ENCODE measurements at places on chromosomes 16 and 17. TPM values are rescaled to one million over a fixed set of nuclear protein-coding genes. Genes with fewer than 3 reads are reported as not detected.

DNA sequence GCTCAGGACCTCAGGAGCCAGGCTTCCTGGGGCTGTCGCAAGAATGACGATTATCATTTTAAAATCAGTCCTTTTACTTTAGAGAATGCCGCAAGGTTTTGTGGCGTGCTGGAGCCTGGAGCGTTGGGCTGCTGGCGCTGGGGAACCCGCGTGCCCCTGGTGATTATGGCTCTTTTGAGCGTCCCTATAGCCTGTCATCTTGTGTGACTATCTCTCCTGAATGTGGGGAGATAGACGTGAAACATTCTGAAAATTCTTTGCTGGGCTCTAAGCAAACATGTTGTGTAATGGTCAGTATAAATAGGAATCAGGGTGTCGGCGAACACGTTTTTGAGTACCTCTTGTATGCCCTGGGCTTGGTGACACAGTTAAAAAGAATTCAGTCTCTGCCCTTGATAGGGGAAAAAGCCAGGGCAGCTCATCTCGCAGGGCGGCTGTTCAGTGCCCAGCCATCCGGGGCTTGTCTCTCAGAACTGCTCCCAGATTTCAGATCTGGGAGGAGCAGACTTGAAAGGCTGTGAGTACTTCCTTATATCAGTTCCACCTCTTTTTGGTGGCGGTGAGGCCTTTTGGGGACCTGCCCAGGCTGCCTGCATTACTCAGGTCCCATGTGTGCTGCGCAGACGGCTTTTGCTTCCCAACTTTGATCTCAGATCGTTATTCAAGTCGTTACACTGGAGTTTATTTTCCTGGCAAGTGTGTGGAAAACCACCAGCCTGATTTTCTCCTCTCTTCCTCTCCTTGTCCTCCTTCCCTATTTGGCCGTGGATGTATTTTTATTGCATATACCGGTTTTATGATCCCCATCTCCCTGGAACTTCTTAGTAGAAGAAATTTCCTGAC, 973 bp downstream of the SLC7A6 start:
- DNase-seq: peak; percentile 96

- no peak for DNase-seq
Observed at GRCh38 chr17:81144423-81144781, 20.9 kb upstream of the PVALEF start.

The KREMEN2 gene
- not detected for total RNA-seq

DNA sequence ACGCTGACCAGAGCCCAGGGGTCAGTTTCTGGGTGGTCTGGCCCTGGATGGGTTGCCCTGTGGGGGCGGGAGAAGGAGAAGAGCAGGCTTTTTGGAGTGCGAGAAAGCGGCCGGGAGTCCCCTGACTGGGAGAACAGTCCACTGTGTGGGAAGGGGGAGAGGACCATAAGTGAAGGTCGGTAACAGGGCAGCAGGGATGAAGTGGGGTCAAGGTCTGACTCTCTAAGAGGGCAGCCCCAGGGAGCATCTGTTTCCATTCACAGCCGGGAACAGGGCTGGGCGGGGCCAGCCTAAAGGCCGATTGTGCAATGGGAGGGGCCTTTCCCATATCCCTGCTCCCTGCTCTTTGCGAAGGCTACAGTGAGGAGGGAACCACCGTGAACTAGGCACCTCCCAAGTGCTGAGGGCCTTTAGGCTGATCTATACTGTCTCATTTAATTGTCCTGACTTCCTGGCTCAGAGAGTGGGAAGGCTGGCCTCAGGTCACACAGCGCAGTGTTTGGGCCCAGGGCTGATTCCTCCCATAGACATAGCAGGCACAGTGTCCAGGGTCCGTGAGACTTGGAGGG, 10.4 kb upstream of the WFDC1 start:
- DNase-seq: no peak

DNA sequence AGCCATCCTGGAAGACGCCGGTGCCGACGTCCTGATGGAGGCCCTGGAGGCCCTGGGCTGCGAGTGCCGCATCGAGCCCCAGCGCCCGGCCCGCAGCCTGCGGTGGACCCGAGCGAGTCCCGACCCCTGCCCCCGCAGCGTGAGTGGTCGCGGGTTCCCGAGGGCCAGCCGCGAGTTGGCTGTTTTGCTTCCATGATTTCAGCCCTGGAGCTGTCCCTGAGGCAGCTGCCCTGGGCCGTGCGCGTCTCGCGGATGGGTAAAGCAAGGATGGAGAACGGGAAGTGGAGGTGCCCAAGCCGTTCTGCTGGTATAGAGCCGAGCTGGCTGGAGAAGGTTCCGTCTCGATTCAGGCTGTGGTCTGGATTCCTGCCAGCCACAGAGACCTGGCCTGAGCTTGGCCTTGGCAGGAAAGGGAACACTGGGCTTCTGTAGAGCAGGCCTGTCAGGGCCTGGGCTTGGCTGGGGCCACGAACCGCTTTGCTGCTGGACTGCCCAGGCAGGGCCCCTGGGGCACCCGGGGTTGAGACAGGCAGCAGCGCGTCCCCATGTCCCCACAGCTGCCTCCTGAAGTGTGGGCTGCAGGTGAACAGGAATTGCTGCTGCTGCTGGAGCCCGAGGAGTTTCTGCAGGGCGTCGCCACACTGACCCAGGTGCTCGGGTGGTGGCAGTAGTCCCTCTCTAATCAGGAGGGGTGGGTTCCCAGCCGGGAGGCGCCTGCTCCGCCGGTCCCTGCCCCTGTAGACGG, 941 bp upstream of the MRPS34 start:
- DNase-seq: peak; percentile 97

DNA sequence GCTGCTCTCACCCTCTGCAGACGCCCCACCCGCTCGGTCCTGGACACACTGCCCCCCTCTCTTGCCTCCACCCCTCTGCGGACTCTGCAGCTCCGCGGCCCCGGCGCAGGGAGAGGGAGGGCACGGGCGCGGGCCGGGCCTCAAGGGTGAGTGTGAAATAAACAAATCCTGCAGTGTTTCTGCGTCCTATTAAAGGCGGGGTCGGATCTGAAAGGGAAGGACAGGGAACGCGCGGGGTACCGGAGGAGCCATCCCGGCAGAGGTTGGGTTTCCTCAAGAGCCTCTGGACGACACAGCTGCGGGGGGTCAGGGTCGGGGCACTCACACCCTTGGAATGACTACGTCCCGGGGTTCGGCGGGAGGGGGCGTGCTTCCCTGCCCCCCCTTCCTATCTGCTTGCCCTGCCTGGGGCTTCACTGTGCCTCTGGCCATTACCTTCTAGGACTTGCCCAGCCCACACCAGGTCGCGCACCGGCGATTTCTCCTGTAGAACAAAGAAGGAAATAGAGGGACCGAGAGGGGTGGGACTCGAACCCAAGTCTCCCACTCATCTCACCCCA, 466 bp upstream of the HSF4 start:
- DNase-seq: peak; percentile 75

GRCh38 chr17:8791910-8792270, 7.3 kb downstream of the MFSD6L start:
- peak; percentile 86 for DNase-seq

- DNase-seq: peak; percentile 50
Observed at GRCh38 chr16:31107465-31107867, 720 bp upstream of the BCKDK start.

- DNase-seq: no peak
Observed at GRCh38 chr16:26889740-26890139, 177.0 kb upstream of the C16orf82 start.

The TNFRSF13B gene
- total RNA-seq: not detected

DNA sequence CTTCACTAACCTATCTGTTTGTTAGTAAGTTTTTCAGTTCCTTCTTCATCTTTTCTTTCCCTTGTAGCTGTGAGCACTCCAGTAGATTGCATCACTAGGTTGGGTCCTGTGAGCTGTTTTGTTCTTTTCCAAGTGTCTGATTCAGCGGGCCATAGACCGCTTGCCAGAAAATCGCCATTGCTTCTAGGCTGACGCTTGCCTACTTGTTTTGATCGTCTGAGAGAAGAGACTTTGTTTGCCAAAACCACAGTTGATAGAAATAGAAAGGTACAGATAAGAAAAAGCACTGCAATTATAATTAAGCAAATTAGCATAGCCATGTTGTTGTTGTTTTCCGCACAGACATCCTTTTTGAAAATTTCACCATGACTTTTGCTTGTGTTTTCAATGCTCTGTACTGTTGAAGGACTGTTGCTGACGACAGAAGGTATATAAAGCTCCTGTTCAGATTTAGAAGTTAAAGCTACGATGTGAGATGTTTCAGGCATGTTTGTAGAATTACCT, 3.1 kb downstream of the EVI2A start:
- DNase-seq: no peak

The CDC27 gene
- 80.3 TPM for total RNA-seq

DNA sequence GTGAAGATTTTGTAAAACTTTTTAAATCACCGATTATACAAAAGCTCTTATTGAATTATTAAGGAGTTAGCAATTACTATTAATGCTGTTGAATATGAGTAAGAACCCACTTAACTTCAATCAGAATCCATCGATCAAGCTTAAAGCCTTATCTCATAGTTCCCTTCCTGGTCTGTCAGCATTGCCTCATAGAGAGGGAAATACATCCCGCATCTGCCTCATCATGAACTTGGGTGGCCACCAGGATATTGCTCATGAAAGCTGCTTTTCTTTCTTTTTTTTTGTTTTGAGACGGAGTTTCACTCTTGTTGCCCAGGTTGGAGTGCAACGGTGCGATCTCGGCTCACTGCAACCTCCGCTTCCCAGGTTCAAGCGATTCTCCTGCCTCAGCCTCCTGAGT, 66.7 kb downstream of the PIGL start:
- no peak for DNase-seq

The TMEM238L gene
- total RNA-seq: not detected

DNA sequence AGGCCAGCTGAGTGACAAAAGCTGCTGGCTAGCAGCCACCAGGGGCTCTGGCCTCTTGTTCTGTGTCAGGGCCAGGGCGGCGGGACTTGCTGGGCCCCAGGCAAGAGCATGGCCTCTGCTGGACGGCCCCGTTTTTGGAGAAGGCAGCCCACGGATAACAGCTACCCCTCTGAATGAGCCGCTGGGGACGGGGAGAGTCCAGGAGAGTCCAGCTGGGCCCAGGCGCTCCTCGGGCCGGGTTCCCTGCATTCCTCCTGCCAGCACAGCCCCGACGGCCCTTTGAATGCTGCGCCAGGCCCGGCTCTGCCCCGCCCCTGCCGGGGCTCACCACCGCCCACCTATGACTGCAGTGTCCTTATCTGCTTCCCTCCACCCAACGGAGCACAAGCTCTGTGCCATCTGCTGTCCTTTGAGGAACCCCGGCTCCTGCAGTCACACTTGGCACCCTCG, 33.4 kb downstream of the SLC7A5 start:
- DNase-seq: no peak

The CETP gene
- not detected for total RNA-seq

The LPCAT2 gene
- total RNA-seq: 23.5 TPM

DNA sequence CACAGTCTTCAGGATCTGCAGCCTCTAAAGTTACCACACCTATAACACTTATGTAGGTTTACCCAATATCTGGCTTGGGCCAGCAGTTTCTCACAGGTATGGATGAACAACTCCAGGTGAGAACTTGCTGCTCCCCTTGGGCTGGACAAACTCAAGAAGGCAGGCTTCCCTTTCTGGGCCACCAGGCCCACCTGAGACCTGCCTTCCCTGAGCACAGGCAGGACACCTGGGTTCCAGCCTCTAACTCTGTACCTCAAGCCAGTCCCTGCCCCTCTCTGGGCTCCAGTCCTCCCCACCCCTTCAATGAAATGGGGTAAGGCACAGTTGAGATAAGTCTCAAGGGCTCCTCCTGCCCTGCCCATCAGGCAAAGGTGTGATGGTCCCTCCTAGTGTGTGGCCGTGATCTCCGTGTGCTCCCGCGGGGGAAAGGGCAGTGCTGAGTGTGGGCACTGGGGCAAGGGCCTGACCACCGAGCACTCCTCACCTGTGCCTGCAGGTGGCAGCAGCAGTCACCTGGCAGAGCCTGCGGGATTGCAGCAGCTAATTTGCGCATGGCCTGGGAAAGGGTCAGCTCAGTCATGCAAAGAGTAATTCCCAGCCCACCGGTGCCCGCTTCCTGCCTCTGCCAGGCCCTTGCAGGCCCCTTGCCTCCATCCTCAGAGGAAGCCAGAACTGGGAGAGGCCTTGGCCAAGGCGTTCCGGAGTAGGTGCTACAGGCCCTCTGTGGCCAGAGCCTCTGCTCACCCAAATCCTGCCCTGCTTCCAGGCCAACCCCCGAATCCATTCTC, 28.2 kb upstream of the ADGRG1 start:
- peak; percentile 38 for DNase-seq

- peak; percentile 71 for DNase-seq
Observed at GRCh38 chr16:89855301-89855945, 18.0 kb upstream of the TCF25 start.

- no peak for DNase-seq
Observed at GRCh38 chr16:54437921-54438320, 151.3 kb upstream of the IRX3 start.

The KRT33B gene
- total RNA-seq: 1.1 TPM

The TBC1D3C gene
- total RNA-seq: not detected

DNA sequence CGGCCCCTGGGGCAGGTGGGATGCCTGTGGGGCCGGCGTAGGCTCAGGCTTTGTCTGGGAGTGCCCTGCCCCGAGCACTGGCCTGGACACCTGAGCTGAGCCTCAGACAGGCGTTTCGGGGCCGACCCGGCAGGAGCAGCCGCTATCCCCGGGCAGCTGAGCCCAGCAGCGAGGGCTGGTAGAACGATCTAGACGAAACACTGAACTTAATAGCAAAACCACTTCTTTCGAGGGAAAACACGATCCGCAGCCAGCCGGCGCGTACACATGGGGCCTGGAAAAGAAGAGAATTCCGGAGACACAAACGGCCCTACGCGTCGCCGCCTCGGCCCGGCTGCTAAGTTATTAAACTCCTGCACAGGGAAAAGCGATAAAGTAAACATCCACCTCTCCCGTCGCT, 22.0 kb upstream of the SSTR5 start:
- no peak for DNase-seq

DNA sequence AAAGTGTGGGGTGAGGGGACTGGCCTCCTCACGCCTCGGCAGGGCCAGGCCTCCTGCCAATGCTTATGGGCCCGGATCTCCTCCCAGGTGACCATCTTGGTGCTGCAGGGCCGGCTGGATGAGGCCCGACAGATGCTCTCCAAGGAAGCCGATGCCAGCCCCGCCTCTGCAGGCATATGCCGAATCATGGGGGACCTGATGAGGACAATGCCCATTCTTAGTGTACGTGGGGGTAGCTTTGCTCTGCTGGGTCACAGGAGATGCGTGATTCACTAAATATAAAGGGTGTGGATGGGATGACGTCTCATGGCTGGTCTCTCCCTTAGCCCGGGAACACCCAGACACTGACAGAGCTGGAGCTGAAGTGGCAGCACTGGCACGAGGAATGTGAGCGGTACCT, 19.5 kb downstream of the NUP85 start:
- no peak for DNase-seq

DNA sequence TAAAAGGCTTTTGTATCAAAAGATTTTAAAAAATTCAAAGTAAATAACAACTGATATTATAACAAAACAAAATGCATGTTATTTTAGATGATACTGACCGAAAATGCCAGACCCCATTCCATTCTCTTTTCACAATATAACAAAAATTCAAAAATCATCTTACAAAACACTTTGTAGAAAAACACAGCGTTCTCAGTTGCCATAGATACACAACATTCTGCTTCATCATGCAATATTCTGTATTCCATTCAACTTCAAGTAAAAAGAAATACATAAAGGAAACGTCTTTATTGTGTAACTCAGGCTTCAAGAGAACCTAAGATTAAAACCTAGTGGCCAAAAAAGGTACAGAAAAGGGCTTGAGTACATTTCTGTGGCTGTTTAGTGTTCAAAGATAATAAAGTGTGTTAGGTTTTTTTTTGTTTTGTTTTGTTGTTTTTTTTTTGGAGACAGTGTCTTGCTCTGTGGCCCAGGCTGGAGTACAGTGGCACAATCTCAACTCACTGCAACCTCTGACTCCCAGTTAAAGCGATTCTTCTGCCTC, 250.5 kb downstream of the CEP112 start:
- DNase-seq: no peak
